ENCODE measurements at places on chromosomes 11 and 22. TPM values are rescaled to one million over a fixed set of nuclear protein-coding genes. Genes with fewer than 3 reads are reported as not detected.

DNA sequence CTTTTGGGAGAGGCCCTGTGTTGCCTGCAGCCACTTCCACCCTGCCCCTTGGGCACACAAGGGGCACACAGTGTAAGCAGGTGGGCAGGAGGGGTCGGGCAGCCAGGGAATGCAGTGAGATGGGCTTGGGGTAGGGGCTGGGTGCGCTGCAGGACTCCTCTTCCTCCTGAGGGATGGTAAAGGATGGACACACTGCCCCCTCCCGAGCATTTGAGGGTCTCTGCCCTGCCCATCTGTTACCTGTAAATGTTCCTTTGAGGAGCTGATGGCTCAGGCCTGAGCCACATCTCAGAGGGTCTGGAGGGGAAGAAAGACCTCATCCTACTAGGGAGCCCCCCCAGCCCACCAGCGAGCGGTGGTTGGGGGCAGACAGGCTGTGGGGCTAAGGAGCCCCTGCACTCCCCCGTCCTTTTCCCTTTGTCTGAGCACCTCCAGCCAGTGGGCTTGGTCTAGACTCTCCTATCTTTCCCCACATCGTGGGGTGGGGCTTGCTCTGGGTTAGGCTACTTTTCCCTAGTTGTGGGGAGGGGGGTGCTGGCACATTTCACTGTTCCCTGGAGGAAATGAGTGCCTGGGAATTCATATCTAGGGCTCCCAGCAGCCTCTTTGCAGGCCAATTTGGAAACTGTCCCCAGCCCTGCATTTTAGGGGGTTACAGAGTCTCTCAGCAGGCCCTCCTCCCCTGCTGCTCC, 1.7 kb upstream of the TSSC4 start:
- DNase-seq: no peak

The PTH gene
- not detected for total RNA-seq

DNA sequence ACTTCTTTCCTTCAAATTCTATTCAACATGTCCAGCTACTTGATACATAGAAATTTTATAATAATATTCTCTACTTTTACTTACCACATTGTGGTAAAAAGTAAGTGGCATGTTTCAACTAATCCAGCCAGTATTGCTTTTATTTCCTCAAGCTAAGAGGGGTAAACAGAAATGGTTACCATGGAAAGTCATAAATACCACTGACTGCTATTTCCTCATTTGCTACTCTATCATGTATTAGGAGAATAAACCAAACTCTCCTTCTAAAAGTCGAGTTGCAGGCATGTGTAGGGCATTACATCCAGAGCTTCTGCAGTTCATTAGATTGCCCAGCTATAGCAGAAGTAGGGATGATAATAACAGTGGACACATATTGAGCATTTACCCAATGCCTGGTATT, 208.4 kb downstream of the MAML2 start:
- no peak for DNase-seq

GRCh38 chr11:43574949-43575912, 105.3 kb upstream of the HSD17B12 start:
- DNase-seq: peak; percentile 82

Data from osteocyte (in vitro differentiated cells).